GM06990 (cell line): ENCODE measurements at places on chromosomes 6 and 20.

DNA sequence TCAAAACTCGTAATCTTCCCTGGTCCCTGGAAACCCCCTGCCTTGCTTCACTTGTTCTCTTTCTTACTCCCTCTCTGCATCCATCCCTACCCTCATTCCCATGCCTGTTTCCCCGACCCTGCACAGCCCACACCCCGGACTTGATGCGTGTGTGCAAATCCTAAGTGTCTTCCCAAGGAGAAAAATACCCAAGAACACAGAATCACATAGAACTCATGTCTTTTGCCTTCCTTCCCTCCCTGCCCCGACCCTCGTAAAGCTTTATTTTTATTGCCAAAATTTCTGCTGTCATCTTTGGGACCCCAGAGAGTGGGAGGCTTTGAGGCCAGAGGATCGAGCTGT, 169.6 kb upstream of the PMEPA1 start:
- no peak for DNase-seq

DNA sequence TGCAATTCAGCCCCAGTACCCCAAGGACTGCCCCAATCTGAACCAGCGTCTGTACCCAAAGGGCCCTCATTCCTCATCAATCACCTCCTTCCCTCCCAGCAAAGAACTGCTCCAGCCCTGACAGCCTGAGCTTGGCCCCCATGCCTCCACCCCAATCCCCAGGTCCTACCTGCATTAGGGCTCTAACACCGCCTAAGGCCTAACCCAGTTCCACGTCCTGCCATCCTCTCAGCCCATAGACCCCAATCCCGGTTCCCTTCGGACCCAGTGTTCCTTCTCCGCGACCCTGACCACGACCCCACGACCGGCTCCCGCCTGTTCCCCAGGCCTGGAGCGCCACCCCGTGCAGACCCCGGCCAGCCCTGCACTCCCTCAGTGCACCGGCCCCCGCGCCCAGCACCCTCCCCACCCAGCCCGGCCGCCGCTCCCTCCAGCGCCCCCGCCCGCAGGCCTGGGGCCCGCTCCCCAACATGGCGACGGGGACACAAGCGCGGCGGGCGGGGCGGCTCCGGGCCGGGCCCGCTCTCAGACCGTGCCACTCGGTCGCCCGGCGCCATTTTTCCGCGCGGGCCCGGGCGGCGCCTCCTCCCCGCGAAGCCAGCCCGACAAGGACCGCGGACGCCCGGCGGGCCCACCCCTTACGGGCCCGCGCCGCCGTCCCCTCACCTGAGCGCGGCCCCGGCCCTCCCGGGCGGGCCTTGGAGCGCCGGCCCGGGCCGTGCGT, 483 bp downstream of the NCOA6 start:
- peak; percentile 80 for DNase-seq

DNA sequence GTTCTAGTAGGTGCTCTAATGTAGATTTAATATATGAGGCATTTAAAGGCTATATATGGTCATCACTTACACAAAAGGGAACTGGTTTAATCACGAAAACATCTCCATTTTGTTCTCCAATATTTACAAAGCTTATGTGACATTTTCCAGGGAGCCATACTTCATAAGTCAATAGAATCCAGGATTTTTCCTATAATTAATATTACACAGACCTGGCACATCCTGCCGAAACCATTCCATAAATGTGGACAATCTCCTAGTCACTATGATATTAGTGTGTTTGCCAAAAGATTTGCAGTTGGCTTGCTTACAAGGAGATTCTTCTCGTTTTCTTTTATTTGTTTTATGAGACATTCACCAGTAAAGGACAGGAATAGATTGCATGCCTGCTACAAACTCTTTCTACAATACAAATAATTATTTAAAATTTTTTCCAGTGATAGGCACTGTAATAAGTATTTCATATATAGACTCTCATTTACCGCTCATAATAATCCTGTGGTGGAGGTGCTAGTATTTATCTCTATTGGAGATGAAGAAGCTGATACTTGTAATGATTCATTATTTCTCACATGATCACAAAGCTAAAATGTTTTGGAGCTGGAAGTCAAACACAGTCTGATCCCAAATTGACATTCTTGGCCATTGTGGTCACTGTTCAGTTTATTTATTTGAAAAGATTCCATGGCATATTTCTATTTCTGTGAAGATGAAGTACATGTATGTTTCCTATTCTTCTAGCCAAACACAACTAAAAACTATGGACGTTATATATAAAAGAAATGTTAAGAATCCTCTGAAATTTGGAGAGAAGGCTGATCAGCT, 597.0 kb downstream of the HTR1B start:
- no peak for DNase-seq

GRCh38 chr20:41178904-41179432, 41.6 kb downstream of the PLCG1 start:
- DNase-seq = no peak

GRCh38 chr6:109454496-109455436, 806 bp downstream of the MICAL1 start:
- DNase-seq = peak; percentile 76

DNA sequence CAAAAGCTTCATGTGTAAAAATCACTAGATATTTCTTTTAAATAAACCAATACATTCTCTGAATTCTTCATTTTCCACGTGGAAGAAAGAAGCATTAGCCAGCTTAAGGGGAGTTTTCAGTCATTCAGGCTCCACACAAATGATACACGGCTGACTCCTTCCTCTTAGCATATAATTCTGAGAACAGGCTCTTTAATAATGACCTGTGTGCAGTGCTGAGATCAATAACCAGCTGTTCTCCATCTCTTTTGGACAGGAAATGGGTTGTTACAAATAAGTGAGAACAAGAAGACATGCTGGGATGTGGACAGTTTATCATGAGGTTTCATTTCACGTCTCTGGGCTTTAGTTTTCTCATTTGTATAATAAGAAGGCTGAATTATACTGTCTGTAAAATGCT, 146.9 kb upstream of the C6orf118 start:
- no peak for DNase-seq

DNA sequence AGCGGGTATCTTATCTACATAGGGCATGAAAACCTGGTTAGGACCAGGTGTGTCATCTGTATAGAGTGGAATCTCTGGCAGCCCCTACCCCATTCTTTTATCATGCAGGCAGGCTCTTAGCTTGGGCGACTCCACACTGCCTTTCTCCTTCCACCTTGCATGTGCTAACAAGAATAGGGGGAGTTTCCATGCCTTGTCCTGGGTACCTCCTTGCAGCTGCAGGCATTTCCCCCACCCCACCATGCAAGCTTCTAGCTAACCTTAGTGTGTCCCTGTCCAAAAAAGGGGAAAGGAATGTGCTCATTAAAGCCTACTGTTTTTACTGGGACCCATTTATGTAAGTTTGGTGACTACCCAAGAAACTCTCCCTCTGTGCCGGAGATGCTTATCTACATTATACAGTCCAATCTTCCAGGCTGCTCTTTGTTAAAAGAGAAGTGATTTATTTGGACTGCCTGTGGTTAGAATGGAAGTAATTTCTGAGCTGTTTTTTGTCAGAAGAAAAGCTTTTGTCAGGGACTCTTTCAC, 10.5 kb upstream of the CEP43 start:
- DNase-seq = no peak

- DNase-seq = no peak
Observed at GRCh38 chr6:4225161-4225872, 89.9 kb upstream of the ECI2 start.

DNA sequence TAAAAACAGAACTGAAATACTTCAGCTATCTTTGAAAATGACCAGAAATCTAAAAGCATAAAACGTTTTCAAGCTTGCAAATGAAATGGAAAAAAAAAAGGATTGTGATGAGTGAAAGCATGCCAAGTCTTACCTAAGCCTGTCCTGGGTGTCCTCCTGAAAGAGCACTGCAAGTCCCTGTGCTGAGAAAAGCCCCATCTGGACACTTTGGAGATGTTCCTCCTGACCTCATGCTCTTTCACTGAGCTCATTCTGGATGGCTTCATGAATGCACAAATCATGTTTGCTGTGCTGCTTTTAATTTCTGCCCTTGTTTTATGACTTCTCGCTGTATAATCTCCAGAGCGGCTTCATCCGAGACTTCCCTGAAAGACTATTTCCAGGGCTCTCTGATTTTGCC, 136.0 kb downstream of the SOD2 start:
- no peak for DNase-seq

DNA sequence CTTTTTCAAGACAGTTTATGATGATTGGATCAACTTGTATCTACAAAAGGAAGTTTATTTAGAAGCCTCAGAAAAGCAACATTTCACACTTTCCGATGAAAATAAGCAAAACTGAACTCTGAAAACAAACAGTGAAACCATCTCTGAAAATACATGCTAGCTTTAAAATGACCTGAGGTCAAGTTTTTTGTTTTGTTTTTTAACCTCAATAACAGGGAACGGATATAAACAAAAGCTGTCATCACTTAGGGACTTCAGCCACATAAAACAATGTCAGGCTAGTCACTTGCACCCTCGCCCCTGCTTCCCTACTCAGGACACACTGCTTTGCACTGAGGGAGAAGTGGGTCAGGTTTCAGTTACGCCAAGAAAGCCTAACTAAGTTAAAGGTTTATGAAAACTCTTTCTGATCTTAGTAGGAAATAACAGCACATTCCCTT, 11.6 kb downstream of the BACH2 start:
- DNase-seq = no peak

GRCh38 chr20:25592135-25592852, 7.0 kb upstream of the NINL start:
- no peak for DNase-seq

GRCh38 chr6:169809386-169809785, 58.0 kb downstream of the ERMARD start:
- DNase-seq = no peak

DNA sequence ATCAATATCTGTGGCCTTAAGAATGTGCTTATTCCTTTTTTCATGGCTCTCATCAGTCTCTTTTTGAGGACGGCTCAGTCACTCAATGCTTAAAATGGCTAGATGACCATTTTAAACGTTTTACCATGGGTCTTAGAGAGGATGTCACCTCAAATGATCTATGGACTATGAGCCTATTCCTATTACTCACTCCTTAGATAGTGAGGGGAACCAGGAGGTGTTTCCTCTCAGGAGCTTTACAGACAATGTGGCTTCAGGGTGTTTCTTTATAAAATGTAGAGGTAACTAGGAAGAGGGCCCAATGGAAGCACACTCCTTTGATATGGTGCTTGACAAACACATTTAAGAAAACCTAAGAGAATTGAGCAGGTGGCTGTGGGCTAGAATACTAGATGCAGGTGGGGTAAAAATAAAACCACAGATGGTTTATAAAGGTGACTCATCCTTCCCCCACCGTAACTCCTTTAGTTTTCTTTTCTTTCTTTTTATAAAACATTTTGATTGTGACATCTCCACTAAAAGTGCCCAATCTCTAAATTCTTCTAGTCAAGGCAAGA, 1.5 kb upstream of the TMEM200A start:
- DNase-seq = no peak

DNA sequence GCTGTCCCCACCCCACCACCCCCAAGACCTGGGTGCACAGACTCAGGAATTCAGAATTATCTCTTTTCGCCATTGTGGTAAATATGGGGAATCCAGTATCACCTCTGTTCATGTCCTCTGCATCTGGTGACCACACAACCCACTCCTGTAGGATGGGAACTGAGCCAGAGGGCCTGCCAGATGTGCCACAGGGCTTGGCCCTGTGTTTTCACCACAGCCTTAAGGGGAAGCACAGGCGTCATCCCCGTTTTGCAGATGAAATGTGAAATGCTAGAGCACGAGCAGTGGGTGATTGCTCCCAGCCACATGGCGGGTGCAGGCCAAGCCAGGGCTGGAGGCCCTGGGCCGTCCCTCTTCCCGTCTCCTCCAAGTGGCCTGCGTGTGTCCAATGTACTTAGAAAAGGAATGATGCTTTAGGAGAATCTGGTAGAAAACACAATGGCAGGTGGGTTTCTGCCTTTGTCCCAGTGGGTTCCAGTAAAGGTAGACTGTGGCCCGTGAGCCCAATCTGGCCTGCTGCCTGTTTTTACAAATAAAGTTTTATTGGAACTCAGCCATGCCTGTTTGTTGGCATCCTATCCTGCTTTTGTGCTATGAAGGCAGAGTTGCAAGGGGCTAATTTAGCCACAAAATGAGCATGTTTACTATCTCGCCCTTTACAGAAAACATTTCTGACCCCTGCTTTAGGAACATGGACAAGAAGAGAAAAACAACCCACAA, 309.2 kb downstream of the CDH4 start:
- DNase-seq = no peak

DNA sequence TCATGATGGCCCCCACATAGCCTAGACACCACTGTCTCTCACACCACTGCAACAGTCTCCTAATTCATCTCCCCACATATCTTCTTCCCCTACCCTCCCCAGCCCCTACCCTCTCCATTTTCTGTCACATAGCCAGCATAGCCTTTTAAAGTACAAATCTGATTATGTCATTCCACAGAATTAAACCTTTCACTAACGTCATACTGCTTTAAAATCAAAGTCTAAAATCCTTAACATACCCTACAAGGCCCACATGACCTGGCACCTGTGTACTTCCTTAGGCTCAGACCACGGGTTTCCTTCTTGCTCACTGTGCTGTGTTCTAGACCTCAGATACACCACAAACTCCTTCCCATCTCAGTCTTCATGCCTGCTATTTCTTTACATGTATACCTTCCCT, 5.9 kb downstream of the OSTM1 start:
- no peak for DNase-seq

DNA sequence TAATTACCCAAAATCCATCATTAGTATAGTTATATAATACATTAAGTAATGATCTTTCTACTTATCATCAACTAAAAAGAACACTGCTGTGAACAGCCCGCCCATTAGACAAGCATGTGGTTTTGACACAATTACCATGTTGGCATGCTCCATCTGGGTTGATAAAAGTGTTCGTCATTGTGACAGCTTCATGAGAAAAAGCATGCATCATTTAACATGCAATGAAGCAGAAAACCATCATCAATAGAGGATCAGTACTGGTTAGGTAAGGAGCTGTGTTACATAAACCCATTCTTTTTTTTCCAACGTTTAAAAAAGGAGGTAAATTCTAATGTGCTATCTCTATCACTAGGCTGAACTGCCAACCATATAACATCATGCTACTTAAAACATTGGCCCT, 101.9 kb downstream of the EPB41L2 start:
- DNase-seq = peak; percentile 21

DNA sequence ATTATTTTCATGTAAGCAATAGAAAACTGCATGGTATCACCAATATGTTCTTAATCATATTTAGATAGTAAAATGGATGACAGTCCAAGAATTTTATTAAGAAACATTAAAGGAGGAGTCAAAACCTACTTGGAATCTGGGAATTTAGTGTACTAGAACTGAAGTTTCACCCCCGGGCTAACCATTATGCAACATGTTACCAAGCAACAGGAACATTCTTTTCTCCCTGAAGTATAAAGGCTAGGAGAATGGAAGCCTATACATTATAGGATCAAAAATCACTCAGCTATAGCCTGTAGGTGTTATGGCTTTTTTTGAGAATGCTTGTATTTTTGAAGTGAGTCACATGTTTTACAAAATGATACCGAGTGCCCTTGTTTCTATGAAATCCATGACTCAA, 538.3 kb downstream of the GRIK2 start:
- DNase-seq = no peak

- no peak for DNase-seq
Observed at GRCh38 chr20:60126975-60127374, 168.8 kb downstream of the CDH26 start.

- no peak for DNase-seq
Observed at GRCh38 chr20:35702051-35702823, 3.0 kb downstream of the ROMO1 start.

GRCh38 chr20:61531553-61532345, 279.7 kb downstream of the CDH4 start:
- DNase-seq = no peak

GRCh38 chr20:19750907-19751636, 7.0 kb upstream of the RIN2 start:
- no peak for DNase-seq
